Stimulated activated CD8-positive, alpha-beta memory T cell treated with anti-CD3 and anti-CD28 coated beads, Interleukin-4, amount 100 ng/mL, for 48 hours (primary cell): ENCODE measurements at places on chromosomes 16 and 17.

GRCh38 chr16:85017151-85017550, 5.8 kb upstream of the ZDHHC7 start:
- DNase-seq, result peak; percentile 43

GRCh38 chr16:24876231-24876630, 30.5 kb downstream of the SLC5A11 start:
- DNase-seq, result no peak

- DNase-seq, result no peak
Observed at GRCh38 chr17:77371117-77371887, 230.5 kb downstream of the SEC14L1 start.

DNA sequence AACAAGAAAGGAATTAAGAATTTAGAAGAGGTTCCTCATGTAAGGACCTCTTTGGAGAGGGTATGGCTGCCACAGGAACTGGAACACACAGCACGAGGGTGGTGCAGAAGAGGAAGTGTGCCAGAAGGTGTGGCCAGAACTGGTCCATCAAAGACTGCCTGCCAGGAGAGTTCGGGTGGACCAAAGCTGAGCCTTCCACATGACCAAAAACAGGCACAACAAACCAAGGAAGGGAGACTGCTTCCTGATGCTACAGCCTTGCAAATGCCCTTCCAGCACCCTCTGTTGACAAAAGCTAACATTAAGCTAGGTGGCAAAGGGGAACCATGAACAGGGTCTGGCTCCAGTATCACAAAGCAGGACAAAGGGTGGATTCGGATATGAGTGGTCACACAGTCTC, 125.8 kb upstream of the TMEM97 start:
- no peak for DNase-seq

DNA sequence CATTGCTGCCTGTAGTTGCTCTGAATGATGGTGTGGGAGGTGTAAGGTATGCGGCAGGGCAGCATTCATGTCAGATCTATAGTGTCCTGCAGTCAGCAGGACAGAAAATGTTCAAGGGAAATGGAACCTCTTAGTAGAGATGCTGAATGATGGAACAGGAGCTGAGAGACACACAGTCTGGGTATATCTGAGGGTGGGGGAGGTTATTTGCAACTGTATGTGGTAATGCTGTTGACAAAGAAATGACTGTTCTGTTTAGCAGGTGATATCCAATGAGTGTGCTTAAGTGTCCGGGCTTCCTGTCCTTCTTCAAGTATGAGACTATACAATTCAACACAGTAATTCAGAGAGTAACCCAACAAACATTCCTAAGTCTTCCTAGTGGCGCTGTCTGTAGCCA, 46.6 kb downstream of the STH start:
- no peak for DNase-seq

- DNase-seq, result peak; percentile 64
Observed at GRCh38 chr16:67000384-67001351, 12.3 kb downstream of the CES4A start.

DNA sequence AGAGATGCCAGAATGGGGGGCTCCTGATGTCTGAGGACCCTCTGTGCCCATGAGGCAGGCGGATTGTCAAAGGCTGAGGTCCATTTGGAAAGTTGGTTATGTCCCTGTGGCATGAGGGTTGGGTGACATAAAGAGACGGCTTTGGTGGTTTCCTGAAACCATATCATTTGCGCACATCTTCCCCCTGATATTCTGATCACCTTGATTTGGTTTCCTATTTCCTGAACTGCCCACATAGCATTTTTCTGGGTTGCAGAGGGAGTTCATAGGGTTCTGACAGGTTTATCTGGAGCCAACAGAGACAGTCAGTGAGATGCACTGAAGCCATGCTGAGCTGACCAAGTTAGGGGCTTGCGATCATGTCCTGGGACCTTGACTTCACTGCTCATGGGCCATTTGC, 15.7 kb upstream of the RNF222 start:
- DNase-seq, result no peak

GRCh38 chr16:68082629-68083238, 2.4 kb upstream of the NFATC3 start:
- peak; percentile 27 for DNase-seq

DNA sequence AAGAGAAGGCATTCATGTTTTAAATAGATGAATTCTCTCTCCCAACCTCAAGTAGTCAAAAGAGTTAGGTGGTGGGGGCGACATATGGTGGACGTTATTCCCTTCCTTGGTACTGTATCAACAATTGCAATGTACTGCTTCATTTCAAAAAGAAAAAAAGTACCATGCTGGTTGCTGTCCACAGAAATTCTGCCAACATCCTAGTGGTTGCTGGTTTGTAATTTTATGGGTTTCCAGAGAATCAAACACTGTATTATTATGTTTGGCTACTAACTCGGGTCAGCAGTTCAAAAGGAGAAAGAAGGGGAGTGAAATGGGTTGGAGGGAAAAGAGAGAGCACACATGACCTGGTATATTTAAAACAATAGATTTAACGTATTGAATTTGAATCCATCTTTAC, 61.1 kb upstream of the KCNJ16 start:
- no peak for DNase-seq

DNA sequence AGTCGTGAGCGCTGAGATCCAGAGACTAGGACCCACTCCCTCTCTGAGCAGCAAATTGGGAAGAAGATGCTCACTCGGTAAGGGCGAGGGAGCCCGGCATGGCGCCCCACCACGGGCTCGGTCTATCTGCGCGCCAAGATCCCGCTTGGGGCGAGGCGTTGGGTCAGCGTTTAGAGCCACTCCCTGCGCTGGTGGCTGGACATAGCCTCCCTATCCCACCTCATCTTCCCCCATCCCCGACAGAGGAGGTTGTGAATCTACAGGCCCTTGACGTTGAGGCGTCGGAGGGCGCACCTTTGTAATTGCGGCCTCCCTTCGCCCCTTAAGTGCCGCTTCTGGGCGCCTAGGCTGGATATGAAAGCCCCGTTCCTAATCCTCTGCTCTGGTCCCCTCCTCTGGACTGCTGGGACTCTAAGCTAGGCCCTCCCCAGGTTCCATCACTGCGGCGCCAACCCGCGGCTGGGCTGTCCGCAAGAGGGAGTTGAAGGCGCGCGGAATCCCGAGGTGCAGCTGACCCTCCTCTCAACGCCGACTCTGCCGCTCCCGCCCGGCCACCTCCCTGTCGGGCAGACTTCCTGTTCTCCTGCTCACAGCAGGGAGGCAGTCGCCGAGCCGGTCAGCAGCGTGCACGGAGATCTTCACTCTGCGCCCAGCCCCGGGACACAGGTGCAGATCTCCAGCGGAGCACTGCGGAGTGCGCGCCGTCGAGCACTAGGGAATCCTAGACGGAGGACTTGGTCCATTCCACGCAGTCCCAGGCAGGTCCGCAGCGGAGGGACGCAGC, 16.1 kb upstream of the HOXB9 start:
- no peak for DNase-seq

GRCh38 chr17:15947976-15948752, 3.2 kb downstream of the ADORA2B start:
- no peak for DNase-seq

- no peak for DNase-seq
Observed at GRCh38 chr16:73122604-73123391, 74.9 kb upstream of the ZFHX3 start.

GRCh38 chr17:72751746-72752145, 340.7 kb downstream of the SLC39A11 start:
- no peak for DNase-seq

DNA sequence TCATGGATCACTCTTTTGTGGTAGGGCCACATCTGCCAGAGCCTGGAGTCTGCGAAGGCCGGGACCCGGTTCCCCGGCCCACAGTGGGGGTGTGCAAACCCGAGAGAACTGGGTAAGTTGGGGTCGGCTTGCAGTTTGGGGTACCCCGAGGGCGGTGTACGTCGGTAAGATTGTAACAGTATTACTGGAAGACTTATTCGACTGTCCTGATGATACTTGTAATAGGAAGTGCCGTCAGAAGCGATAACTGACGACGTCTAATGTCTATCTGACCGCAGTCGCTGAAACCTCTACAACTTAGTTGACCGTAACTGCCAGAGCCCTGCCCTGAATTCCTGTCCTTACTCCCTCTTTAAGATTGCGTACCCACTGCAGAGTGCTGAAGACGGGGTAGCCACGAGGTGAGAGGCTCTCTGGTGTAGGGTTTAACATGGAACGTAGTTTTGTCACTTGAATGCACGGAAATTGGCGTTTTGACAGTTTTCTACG, 24.0 kb downstream of the TRPV2 start:
- peak; percentile 65 for DNase-seq

DNA sequence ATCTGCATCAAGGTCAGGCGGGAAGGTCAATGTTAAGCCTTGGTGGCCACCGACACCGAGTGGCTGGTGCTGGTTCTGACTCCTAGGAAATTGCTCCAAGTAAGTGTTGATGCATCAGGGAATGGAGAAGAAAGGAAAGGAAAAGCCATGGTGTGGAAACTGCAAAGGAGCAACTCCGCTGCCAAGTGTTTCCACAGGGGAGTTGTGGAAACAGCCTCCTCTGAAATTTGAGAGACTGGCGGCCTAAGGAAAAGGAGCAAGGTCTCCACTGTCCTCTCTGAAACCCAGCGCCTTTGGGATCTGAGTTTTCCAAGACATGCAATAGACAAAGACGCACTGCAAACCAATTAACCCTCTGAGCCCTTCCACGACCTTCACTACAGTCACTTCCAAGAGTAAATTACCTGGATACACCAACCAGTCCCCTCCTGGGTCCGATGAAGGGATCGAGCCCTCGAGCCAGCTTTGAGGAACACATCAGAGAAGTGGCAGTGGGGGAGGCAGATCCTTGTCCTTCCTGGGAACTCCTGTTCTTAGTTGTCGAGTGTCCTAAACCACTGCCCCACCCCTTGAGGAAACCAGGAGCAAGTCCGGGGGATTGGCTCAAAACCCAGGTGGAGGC, 51.1 kb downstream of the SRL start:
- no peak for DNase-seq

- no peak for DNase-seq
Observed at GRCh38 chr16:81492311-81492761, 47.7 kb downstream of the CMIP start.

GRCh38 chr17:47700471-47701449, 6.8 kb downstream of the TBKBP1 start:
- peak; percentile 37 for DNase-seq

DNA sequence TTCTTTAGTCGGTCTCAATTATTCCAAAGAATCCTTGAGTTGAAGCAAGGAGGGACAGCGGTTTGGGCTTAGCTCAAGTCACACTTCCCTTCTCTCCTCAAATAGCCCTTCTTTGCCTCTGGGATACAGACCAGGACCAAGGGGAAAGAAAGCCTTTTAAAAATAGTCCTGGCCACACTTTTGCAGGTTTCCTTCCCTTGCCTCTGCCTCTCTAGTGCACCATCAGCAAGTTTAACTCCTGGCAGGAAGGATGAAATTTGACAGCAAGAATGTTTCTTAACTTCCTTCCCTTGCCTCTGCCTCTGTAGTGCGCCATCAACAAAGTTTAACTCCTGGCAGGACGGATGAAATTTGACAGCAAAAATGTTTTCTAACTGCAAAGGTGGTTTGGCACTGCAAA, 7.2 kb upstream of the G6PC1 start:
- DNase-seq, result no peak

DNA sequence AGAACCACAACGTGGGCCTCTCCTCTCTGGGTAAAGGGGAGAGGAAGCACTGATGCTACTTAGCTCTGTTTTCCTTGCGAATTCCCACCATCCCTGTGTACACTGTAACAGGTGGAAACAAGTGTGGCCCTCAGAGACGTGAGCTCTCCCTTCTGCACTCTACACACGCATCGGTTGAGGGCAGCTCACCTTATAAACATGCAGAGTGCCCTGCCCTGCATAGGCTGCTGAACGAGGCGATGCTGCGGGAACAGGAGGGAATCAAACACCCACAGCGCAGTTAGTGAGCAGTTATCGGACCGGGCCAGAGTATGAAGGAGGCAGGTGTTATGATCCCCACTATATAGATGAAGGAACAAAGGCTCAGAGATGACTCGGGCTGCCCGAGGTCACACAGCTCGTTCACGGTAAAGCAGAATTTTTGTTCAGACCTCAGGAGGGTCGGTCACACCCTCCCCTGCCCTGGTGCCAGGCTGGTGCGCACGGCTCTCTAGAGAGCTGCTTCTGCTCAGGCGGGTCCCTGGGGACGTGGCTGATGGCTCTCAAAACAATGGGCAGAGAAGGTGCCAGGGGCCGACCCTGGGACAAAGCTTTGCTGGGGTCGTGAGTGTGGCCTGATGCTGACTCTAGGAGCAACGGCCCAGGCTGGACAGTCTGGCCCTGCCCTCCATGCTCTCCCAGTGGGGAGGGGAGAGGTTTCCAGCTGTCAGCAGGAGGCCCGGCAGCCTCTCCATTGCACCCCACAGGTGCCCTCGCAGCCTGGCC, 68.5 kb downstream of the RPH3AL start:
- no peak for DNase-seq

DNA sequence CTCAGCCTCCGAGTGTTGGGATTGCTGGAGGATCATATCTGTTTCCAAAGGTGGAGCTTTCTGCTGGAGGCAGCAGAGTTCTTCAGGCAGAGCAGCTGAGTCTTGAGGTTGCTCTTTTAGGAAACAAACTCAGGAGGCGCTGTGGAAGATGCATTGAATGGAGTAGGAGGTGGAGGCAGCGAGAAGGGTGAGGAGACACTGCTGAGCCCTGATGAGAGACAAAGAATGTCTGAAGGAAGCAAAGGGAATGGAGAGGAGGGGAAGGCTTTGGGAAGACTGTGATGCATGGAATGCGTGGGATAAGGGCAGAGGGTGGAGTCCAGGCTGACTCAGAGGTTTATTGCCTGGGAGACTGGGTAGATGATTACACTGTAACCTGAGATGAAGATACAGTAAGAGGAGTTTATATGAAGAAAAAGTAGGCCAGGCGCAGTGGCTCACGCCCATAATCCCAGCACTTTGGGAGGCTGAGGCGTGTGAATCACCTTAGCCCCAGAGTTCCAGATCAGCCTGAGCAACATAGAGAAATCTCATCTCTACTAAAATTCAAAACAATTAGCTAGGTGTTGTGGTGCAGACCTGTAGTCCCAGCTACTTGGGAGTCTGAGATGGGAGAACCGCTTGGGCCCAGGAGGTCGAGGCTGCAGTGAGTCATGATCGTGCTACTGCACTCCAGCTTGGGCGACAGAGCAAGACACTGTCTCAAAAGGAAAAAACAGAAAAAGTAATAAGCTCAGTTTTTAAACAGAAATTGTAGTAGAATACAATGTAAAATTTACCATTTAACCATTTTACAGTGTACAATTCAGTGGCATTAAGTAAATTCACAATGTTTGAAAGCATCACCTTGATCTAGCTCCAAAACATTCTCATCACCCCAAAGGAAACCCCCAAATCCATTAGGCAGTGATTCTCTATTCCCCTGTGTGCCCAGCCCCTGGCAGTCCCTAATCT, 17.8 kb upstream of the TMEM219 start:
- no peak for DNase-seq

DNA sequence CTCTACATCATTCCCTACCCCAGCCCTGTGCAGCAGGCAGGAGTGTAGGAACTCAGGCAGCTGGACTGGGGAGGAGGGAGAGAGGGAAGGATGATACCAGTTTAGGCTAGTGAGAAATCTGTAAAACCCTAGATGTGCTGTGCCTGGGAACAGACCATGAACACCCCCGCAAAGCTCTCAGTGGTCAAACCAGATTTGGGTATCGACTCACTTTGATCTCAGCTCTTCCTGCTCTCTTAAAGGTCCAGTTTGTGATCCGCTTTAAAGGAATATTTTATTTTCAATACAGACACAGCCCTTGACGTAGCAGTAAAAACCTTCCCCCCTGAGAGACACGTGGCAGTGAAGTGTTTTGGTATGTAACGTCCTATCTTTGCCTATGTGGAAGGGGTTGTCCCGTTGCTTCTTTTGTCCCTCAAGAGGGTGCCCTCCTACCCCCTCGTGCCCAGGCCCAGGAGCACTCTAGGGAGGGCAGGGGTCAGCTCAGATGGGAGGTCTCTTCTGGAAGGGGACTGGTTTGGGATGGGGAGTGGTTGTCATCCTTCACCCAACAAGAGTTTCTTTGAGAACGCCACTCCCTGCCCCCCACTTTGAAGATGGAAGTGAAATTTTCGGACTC, 19.3 kb upstream of the TBX2 start:
- DNase-seq, result no peak
